T-helper 17 cell (primary cell): ENCODE measurements at places on chromosomes 13 and 19. TPM values are rescaled to one million over a fixed set of nuclear protein-coding genes. Genes with fewer than 3 reads are reported as not detected.

The FFAR1 gene
- total RNA-seq, result not detected

The NLRP7 gene
- total RNA-seq, result not detected

The NALCN gene
- total RNA-seq, result not detected

The RFPL4A gene
- total RNA-seq, result not detected

The OR7A5 gene
- total RNA-seq, result not detected

DNA sequence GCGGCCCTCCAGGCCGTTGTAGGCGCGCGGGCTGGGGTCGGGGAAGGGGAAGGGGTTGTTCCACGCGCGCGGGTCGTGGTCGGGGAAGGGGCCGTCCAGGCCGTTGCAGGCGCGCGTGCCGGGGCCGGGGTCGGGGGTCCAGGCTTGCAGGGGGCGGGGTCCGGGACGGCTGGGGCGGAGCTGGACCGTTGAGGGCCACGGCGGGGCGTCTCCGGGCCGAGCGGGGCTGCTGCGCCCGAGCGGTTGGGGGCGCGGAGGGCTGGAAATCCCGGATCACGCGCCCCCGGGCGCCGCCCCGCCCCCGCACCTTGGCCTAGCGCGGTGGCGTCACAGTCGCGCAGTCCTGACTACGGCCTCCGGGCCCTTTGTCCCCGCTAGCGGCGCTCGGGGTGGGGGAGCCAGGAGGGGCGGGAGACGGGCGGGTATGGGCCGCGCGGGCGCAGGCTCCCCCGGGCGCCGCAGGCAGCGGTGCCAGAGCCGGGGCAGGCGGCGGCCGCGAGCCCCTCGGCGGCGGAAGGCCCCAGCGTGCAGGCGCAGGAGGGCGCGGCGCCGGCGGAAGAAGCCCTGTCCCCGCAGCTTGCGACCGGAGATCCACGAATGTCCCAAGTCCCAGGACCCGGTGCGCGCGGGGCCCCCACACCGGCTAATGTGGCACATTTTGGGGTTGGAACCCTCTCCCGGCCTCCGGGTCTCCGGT lies 665 bp downstream of the GPX4 start:
- DNase-seq, result peak; percentile 77

- DNase-seq, result no peak
Observed at GRCh38 chr13:44768775-44769581, 192.8 kb upstream of the TSC22D1 start.

GRCh38 chr13:44211704-44212346 lies 161.8 kb upstream of the SERP2 start:
- no peak for DNase-seq

DNA sequence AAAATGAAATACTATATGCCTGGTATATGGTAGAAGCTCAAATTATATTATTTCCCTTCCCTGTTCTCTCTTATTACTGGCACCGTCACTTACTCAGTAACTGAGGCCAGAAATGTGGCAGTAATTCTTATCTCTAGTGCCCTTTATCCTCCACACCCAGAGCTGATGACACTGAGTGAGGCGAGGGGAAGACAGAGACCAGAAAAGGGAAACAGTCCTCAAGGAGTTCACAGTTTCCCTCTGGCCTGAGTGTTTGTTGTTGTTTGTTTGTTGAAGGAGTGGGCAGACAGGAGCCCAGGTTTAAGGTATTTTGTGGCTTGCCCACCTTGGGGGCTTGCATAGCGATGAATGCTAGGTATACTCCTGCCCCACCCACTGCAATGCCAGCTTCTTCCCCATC lies 101.5 kb upstream of the FNDC3A start:
- no peak for DNase-seq

GRCh38 chr13:108463340-108463739 lies 166.1 kb upstream of the MYO16 start:
- no peak for DNase-seq

DNA sequence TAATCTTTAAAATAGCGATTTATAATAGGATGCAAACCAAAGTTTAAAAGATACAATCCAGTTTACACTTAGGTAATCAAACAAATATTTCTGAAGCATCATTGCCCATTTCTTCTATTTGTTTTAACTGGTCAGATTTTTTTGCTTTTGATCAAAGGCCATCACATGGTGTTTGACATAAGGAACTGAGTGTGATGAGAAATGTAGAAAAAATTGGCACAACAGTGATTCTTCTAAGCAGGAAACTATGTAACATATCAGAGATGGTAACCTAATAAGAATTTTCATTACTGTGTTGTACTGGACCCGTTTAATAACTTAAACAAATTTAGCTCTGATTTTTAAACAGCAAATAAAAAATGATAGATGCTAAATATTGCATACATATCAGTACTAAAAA lies 644.7 kb upstream of the KLF12 start:
- DNase-seq, result no peak

DNA sequence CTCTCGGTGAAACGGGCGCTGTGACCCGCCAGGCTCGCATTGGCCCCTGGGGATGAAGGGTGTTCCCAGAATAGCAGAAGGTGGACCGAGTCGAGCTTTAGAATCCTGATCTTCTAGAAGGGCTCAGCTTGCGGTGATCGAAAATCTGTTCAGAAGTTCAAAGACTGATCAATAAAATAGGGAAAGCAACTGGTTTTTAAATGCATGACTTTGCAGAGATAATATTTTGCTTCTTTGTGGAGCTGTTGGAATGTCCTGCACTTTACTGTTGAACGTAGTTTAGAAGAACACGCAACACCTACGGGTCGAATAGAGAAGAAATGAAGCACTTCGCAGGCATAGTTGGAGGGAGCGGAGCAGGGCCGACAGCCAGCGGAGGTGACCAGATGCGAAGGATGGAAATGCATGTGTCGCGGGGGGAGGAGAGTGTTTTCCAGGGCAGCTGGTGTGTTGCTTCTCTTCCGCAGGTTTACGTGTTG lies 766 bp downstream of the CEBPG start:
- no peak for DNase-seq

GRCh38 chr13:111177921-111178320 lies 62.8 kb downstream of the ARHGEF7 start:
- DNase-seq, result no peak

DNA sequence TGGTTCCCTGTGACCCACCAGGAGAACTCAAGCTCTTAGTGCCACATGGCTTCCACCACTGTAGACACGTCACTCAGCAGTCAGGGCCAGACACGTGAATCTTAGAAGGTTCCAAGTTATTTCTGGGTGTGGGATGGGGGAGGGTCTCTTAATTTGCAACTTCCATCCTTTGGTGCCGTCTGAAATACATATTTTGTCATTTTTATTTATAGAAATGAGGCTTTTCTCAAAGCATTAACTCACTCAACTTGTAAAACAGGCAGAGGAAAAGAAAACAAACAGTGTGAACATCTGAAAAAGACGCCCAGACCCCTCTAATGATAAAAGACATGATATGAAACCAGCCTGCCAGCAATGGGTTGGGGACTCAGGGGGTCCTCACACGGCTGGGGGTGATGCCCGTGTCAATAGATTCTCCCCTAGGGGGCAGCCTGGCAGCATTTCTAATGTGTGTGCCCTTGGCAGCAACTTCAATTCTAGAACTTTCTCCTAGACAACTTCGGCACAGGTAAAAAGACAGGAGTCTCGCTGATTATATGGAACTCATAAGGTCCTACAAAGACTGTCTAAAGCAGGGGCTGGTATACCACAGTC lies 15.4 kb downstream of the PIP5K1C start:
- no peak for DNase-seq

GRCh38 chr19:51567583-51567982 lies 3.5 kb upstream of the ZNF175 start:
- DNase-seq, result no peak

GRCh38 chr19:5282901-5283300 lies 57.7 kb downstream of the PTPRS start:
- DNase-seq, result no peak

- no peak for DNase-seq
Observed at GRCh38 chr13:42001580-42001979, 40.7 kb upstream of the VWA8 start.

DNA sequence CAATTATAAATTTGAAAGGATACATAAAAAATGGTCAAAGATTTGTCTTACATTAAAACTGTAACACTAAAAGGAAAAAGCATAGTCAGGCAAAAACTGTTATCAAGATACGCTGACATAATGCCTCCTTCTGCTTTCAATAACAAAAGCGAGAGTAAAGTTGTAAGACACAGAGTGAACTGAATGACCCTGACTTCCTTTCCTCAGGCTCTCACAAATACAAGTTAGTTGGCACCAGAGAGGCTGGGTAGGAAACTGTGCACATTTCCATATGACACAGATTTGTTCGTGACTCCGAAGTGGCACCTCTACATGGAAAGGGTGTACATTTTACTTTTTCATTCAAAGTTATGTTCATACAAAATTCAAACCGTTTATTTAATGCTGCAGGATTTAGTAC lies 15.4 kb downstream of the FGF14 start:
- DNase-seq, result no peak

- no peak for DNase-seq
Observed at GRCh38 chr13:83272076-83272475, 610.2 kb downstream of the SLITRK1 start.
